ENCODE measurements at places on chromosomes 7 and 10.
A peak's percentile ranks its signal among the peaks of the same experiment; 100 is the strongest.

DNA sequence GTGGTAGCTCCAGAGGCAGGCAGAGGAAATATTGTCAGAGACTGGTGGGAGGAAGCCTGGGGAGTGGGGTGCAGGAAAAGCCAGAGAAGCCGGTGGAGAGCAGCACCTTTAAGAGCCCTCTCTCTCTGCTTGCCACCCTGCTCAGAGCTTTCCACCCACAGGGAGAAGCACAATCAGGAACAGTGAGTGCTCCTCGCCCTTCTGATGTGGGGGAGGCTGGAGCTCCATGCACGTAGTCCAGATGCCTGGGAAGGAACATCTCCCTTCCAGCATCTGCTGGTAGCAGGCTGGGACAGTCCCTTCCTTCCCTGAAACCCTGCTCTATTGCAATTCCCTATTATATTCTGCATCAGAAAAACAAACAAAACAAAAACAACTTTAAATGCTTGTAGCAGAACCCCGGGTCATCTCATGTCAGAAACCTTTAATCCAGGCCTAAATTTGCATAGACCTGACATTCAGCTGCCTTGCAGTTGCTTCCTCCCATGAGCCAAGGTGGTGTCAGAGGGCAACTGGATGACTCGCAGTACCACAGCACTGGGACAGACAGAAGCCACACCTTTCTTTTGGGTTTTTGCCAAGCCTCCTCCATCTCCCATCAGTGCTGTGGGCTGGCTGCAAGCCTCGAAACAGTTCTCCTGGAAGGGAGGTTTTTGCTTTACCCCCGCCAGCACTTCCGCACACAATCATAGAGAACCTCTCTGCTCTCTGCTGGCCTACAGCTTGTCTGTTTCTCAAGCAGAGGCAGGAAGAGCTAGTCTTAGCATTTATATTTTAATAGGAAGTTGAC is 13.1 kb downstream of the AVPI1 start:
- no peaks in the 10 kb centered on the region for H3K4me1 ChIP-seq
- no peak overlapping the region for H3K4me3 ChIP-seq
- peaks cover 74% of the 10 kb centered on the region for H3K36me3 ChIP-seq
- H3K27me3 ChIP-seq = no peaks in the 10 kb centered on the region
- peak; percentile 78 for DNase-seq

- DNase-seq = peak; percentile 92
- no peak overlapping the region for H3K4me3 ChIP-seq
- H3K27me3 ChIP-seq = no peaks in the 10 kb centered on the region
- peaks cover 25% of the 10 kb centered on the region for H3K4me1 ChIP-seq
Observed at GRCh38 chr10:118501637-118502440, 93.6 kb downstream of the PRLHR start.

GRCh38 chr10:100987685-100988049 is 324 bp downstream of the TWNK start:
- peaks cover 15% of the 10 kb centered on the region for H3K4me1 ChIP-seq
- peaks cover 15% of the 10 kb centered on the region for H3K36me3 ChIP-seq

DNA sequence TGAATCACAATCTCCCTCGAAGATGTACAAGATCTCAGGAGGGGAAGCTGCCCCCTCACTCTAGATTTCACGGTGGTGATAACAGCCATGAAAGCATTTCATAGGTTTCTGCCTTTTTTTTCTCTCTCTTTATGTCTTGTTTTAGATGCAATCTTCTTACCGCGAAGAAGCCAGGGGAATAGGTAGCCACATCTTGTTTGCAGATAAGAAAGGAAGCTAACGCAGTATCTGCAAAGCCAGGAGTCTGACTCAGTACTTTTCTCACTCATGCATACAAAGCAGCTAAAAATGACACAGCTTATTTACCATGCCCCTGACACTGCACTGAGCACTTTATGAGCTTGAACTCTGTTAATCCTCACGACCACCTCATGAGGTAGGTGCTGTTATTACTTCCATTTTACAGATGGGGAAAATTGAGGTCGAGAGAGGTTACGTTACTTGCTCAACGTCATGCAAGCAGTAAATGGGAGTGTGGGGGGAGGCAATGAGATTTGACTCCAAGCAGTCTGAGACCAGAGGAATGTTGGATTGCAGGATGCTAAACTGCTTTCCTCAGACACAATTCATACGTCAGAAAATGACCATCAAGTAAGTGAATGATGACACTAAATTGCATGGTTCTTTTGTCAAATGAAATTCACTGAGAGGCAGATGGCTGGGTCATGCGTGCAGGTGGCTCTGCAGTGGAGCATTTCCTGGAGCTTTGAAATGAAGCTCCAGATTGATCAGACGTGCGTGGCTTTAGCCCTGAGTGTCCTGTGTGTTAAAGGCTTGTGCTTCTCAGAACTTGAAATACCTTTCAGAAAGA is 3.3 kb downstream of the MAP3K8 start:
- peak overlapping the region; percentile 91 for H3K27ac ChIP-seq
- no peaks in the 10 kb centered on the region for H3K27me3 ChIP-seq
- H3K4me3 ChIP-seq = peak overlapping the region; percentile 84

DNA sequence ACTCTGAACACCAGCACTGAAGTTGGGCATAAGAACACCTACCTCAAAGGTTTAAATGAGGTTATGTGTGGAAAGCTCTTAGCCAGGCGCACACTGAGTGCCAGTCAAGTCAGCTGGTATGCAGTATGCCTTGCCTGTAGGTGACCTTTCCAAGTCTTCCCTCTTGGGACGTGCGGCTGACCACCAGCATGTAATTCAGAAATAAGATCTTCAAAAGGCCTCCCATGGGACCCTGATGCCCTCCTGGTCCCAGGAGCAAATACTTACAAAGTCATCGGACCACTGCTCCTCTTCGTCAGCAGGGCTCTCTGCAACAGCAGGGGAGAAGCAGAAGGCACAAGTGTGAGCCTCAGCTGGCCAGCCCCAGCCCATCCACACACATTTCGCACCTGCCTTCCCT is 40.8 kb downstream of the BLNK start:
- no peaks in the 10 kb centered on the region for H3K4me1 ChIP-seq
- no peak for DNase-seq
- H3K27ac ChIP-seq = no peak overlapping the region
- no peak overlapping the region for H3K4me3 ChIP-seq
- no peaks in the 10 kb centered on the region for H3K36me3 ChIP-seq

- no peak for DNase-seq
- H3K36me3 ChIP-seq = no peaks in the 10 kb centered on the region
- H3K4me1 ChIP-seq = no peaks in the 10 kb centered on the region
- H3K4me3 ChIP-seq = no peak overlapping the region
- no peaks in the 10 kb centered on the region for H3K27me3 ChIP-seq
Observed at GRCh38 chr10:85538601-85539000, 828.0 kb downstream of the GRID1 start.

DNA sequence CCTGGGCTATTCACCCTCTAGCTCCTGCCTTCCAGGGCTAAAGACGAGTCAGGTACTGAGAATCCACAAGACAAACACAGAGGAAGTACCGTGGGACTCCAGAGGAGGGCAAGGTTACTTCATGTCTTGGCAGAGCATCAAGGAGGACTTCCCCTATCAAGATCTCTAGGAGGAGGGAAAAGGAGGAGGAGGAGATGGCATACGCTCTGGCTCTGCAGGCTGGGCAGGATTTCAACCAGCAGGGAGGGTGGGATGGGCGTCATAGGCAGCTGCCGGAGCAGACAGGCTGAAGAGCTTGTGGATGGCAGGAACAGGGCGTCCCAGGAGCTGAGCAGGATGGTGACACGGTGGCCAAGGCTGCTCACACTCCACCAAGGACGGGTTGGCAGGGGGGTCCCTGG is 21.3 kb downstream of the MDH2 start:
- DNase-seq = peak; percentile 93
- peaks cover 7% of the 10 kb centered on the region for H3K4me1 ChIP-seq
- no peak overlapping the region for H3K4me3 ChIP-seq

DNA sequence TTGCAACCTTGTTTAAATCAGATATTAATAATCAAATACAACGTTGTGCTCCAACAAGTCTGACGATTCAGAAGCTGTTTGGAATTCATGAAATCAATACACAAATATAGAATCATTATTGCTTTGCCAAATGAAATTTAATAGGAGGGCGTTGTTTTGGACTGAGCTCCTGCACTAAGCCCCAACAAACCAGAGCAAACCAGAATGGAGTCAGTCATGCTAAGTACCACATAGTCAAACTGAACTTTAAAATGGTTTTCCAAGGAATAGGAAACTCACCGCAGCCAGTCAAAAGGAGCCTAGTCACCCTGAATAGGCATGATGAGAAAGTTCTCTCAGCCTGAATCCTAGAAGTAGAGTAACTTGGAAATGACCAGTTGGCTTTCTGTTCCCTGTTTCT is 53.7 kb downstream of the HACD1 start:
- no peaks in the 10 kb centered on the region for H3K27me3 ChIP-seq
- H3K4me1 ChIP-seq = peaks cover 6% of the 10 kb centered on the region
- H3K36me3 ChIP-seq = no peaks in the 10 kb centered on the region
- H3K4me3 ChIP-seq = no peak overlapping the region
- no peak for DNase-seq

GRCh38 chr10:68560186-68560942 is at the start of gene TET1:
TET1 (plus strand) TSS chr10:68560337; CDS start chr10:68572339, 12,002 bp downstream.
- DNase-seq = peak; percentile 57
- peaks cover 21% of the 10 kb centered on the region for H3K4me1 ChIP-seq
- H3K4me3 ChIP-seq = peak within 1 kb of the TSS; percentile 75
- H3K27ac ChIP-seq = 0 out of 2 replicates have a peak within 1 kb of the TSS, but pooled peaks have one; percentile 3
- H3K36me3 ChIP-seq = no peaks in the 10 kb centered on the region
- no peaks in the 10 kb centered on the region for H3K27me3 ChIP-seq

GRCh38 chr10:97321804-97322190 is 2.7 kb downstream of the FRAT1 start:
- H3K27ac ChIP-seq = no peak overlapping the region
- H3K27me3 ChIP-seq = no peaks in the 10 kb centered on the region
- H3K36me3 ChIP-seq = no peaks in the 10 kb centered on the region
- no peak for DNase-seq

Measured in GM23248 (cell line).